ENCODE measurements at places on chromosomes 11 and 22. TPM values are rescaled to one million over a fixed set of nuclear protein-coding genes. Genes with fewer than 3 reads are reported as not detected.

Gene SNAP29
- total RNA-seq, result 18.2 TPM

Gene CDC42EP2
- total RNA-seq, result 14.6 TPM

Gene FDXACB1
- total RNA-seq, result 1.5 TPM

Gene PKNOX2
- total RNA-seq, result not detected

Gene LIF
- total RNA-seq, result 20.1 TPM

Gene RIMBP3C
- 0.13 TPM for total RNA-seq

Gene MMP27
- not detected for total RNA-seq

Gene MS4A6A
- not detected for total RNA-seq
